Mucosa of gallbladder (tissue), 1 donor: ENCODE measurements at places on chromosomes 11 and 22.
A peak's percentile ranks its signal among the peaks of the same experiment; 100 is the strongest.

GRCh38 chr11:128939591-128939990, 3.1 kb downstream of the TP53AIP1 start:
- no peak for DNase-seq

DNA sequence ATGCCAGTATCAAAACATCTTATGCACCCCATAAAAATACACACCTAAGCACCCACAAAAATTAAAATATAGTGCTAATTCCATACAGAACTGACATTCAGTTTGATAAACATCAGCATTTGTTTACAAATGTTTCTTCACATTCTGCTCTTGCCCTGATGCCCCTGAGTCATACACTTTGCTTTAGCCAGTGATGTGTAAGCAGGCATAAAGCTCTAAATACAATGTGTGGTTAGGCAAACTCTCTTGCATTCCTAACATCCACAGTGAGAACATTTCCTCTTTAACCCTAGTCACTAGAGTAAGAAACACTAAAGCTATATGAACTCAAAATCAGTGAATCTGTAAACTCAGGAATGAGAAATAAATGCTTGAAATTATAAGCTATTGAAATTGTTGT, 1060.7 kb downstream of the FAM181B start:
- DNase-seq, result no peak

DNA sequence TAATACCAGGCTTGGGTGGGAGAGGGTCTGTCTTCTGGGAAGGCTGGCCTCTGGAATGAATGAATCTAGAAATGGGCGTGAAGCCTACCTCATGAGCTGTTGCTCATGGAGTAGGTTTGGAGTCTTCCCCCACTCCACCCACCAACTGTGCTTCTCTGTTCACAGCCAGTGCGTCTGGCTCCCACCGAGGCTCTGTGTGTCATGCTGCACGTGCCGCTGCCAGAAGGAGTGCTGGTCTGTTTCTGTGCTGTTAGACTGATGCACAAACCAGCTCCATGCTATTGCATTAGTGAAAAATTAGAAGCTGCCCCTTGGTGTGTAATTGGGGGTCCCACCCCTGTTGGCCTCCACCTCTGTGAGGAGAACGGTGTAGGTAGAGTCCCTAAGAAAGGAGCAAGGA, 132.3 kb upstream of the PARVA start:
- DNase-seq, result no peak

DNA sequence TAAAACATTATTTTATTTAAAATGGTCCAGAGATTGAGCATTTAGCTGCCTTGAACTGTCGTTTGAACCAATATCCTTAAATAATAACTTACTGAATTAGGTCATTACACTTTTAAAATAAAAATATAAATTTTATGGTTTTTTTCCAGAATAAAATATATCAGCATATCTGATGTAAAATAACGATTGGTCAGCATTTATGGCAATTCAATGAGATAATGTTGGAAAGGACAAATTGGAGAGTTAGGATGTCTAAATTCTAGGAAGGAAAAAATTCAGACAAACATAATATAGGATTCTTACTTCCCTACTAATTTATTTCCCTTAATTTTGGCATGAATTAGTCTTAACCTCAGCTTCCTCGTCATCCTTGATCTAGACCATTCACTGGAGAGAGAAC, 113.4 kb downstream of the GRIA4 start:
- DNase-seq, result no peak

DNA sequence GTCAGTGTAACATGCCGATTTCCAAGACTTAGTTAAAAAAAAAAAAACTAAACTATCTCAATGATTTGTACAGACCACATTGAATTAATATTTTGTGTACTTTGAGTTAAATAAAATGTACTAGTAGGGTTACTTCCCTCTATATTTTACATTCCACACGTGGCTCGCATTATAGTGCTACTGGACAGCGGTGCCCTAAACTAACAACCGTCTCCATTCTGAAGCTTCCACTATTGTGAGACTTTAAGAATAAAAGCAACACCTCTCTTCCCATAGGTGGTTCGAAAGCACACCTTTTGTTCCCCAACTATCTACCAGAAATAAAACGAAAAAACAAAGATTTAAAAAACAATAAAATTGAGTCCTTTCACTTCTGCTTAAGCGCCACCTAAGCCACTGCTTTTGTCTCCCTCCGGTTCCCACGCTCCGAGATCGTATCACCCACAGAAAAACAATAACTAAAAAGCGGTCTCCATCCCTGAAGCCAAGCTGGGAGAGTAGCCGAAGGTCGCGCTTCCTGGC, 380 bp upstream of the TTC17 start:
- DNase-seq, result no peak

DNA sequence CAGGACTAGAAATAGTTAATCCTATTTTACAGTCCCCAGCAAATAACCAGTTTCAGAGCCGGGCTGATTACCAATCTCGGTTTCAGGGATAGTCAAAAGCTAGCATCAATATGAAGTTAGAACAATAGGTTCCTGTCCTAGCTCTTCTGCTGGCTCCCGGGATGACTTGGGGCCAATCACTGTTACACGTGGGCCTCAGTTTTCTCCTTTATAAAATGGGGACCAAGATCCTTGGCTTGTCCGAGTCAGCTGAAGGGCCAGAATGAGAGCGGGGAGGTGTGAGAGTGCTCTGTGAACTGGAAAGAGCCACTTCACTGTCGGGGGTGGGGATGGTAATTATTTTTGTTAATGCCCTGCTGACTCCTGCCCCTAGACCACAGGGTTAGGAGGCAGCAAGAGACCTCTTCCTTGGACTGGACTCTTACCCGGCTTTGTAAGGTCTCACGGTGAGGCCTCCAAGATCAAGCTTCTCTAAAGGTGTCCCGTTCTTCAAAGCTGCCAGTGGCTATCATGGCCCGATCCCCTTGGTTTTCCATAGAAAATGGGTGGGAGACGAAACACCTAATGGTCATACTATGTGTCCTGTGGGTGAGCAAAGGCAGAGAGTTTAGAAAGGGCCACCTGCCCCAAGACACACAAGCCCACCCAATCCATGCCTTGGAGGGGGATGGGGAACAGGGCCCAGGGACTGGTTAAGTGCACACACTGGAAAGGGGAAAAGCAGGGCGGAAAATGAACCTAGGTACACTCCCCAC, 1.4 kb downstream of the UCP2 start:
- no peak for DNase-seq

DNA sequence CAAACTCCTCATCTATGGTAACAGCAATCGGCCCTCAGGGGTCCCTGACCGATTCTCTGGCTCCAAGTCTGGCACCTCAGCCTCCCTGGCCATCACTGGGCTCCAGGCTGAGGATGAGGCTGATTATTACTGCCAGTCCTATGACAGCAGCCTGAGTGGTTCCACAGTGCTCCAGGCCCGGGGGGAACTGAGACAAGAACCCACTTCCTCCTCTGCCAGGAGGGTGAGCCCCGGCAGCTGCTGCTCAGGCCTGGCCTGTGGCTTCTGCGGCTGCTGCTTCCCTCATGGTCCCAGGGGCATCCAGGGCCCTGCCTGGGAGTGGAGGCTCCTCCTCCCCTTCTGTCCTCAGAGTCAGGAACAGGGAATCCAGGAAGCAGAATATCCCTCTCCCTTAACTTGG, 98.4 kb downstream of the ZNF280B start:
- DNase-seq, result peak; percentile 22

- DNase-seq, result peak; percentile 92
Observed at GRCh38 chr22:37501610-37502341, 15.6 kb upstream of the MFNG start.

- DNase-seq, result no peak
Observed at GRCh38 chr11:119422809-119423508, at the start of gene THY1. Gene THY1 (minus strand): TSS chr11:119423172. CDS start chr11:119420905, 2,267 bp downstream.
